ENCODE measurements at places on chromosomes 6 and 20.
A peak's percentile ranks its signal among the peaks of the same experiment; 100 is the strongest.

- DNase-seq, result no peak
Observed at GRCh38 chr6:113351173-113351834, 505.8 kb upstream of the MARCKS start.

GRCh38 chr6:163545370-163545769 is 130.9 kb downstream of the QKI start:
- DNase-seq, result no peak

DNA sequence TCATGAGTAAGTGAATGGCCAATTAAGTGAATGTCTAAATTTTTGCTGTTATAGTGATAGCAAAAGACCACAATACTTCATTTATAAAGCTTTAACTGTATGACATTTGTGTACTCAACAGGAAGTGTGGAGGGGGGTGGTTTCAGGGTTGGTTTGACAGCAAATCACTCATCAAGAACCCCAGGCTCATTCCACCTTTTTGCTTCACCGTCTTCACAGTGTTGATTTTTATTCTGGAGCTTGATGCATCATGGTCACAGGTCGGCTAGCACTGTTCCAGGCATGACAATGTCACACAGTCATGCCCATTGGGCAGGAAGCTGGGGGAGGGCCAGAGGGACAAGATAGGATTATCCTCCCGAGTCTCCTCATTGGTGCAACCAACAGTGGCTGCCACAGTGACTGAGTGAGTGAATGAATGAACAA is 75.0 kb downstream of the MDGA1 start:
- DNase-seq, result no peak

GRCh38 chr6:12137480-12137879 is 125.4 kb downstream of the HIVEP1 start:
- DNase-seq, result no peak

GRCh38 chr20:53873230-53873604 is 197.2 kb downstream of the BCAS1 start:
- no peak for DNase-seq

DNA sequence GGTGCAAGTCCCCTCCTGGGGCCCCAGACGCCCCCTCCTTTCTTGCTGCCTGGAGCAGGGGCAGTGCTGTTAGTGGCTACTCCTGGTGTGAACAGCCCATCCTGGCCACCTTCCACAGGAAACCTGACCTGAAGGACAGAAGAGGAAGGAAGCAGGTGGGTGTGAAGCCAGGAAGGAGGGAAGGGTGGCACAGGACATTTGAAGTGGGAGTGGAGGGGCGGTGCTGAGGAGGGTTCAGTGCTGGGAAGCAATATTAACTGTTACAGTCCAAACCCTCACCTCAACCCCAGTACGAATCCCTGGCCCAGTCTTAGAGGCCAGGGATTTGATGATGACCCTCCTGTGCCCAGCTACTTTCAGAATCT is 766 bp downstream of the PRICKLE4 start:
- DNase-seq, result no peak

GRCh38 chr6:125924169-125924568 is 32.4 kb upstream of the HINT3 start:
- no peak for DNase-seq

GRCh38 chr6:32635526-32636123 is 1.6 kb upstream of the HLA-DQA1 start:
- DNase-seq, result no peak

DNA sequence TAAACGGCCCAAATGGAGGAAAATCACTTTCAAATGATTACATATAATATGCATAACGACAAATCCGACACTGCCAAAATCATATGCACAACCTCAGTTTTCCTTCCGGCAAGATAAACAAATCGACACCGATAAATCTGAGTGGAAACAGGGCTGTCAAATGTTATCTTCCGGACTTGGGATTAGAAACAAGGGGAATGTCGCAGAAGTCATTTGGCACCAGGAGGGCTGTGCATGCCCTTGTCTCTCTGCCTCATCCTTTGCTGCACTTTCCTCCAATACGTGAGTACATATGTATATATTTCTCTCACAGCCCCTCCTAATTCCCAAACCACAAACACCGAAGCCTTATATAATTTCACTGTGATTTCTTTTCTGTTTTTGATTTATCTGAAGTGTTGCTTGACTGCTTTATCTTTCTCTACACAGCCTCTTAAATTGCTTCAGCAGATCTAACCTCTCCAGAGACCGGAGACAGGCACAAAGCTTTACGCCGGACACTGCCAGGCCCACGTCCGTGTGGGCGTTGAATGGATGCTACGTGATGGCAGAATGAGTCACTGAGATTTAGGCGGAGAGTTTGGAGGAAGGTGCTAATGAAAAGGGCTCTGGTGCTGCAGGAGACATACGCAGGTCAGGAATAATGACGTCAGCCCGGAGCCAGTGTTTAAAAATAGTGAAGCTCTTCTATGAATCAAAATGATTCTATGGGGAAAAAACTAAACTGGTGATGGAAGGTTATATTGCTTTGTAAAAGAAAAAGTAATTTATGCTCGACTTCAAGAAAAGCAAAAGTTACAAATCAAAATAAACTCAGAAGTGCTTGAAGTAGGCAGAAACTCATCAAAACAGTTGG is 21.0 kb upstream of the PRELID3B start:
- peak; percentile 45 for DNase-seq

- DNase-seq, result no peak
Observed at GRCh38 chr6:142153196-142153595, 6.1 kb downstream of the VTA1 start.

- no peak for DNase-seq
Observed at GRCh38 chr20:64205611-64206026, 41.4 kb downstream of the MYT1 start.

DNA sequence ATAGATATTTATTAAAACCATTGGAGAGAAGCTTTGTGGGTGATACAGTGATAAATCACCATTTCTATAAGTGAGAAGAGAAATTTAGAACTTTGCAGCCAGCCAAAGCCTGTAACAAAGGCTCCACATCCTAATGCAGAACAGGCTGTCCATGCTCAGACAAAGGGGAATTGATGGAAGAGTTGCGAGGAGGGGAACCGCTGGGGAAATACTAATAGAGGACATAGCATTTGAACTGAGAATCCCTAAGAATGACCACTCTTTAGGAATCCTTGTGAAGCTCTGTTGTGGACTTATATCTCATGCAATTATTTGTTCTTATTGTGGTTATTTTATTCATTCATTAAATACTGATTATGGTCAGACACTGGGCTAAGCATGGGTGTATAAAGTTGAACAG is 167.8 kb downstream of the PHF3 start:
- no peak for DNase-seq

- DNase-seq, result no peak
Observed at GRCh38 chr6:47061309-47062300, 19.5 kb upstream of the ADGRF1 start.

- no peak for DNase-seq
Observed at GRCh38 chr6:37061157-37061804, 55.8 kb downstream of the FGD2 start.

DNA sequence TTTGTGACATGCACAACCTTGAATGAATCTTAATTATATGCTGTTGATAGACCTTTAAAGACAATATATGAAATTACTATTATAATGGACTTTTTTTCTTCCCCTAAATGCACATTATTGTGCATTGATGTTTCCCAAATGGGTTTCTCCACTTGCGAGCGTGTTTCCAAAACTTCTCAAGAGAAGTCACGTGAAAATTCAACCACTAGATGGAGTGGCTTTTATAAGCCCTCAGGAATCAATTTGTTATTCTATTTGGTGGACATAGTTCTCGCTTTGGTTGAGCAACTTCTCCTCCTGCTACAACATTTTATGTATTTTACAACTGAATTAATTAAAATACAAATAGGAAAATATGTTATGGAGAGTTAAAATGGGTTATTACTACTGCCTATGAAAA is 9.0 kb downstream of the CNR1 start:
- no peak for DNase-seq

DNA sequence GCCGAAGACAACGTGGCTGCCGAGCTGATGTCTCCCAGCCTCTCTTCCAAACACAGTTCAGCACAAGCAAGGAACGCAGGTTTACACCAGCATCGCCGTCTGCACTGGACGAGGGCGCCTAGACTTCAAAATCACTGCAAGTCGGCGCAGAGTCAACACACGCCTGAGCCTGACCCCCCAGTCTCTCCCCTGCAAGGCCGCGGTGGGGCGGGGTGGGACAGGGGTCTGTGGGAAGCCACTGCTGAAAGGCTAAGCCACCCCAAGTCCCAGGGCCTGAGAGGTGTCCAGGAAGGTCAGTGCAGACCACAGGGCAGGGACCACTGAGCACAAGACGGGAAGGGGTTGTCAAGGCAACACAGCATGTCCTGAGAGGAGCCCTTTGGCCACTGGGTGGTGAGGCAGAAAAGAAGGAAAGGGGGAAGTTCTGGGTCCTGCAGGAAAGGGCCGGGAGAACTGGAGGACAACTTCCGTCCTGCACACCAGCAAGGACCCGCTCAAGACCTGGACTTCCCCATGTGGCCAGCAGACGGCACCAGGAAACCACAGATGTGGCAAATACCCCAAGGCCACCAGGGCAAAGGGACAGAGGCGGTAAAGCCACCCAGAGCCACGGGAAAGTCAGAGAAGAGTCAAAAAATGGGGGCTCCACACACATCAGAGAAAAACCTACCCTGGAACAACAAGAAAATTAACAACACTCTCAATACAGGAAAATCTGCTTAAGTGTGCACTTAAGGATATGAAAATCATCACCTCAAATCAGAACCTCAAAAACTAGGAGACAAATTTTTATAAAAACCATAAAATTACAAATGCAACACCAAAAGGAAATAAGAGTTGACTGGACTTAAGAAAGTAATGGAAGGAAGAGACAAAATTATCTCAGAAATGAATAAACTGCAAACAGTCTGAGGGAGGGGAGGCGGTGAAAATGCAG is 84.8 kb downstream of the TAF4 start:
- DNase-seq, result no peak

DNA sequence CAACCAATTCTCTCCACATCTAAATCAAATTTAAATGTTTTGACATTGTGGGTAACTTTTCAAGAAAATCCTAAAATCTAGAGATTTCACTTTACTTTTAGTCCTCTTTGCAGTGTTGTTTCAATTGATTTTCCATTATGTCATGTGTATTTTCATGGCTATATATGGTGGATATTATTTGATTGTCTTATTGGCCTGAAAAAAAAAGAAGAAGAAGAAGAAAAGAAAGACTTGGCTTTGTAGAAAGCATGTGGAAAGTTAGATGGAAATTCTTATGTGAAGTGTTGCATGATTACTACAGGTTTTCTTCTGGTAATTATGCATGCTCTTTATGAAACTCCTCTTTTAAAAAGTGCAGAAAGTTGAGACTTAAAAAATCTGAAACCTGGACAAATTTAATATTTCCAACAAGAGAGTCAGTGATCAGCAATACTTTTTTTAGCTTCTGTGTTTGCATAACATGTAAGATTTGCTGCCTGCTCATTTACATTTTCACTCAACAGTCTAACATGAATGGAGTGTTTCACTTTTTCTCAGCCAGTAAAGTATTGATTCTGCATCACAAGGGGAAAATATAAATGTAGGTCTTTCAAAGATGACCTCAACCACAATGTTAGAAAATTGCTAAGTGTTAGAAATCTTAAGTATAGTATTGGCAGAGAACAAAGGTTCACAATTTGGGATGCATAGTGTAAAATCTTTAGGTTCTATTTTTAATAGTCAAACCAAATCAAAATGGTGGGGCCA is 438.7 kb downstream of the BCKDHB start:
- no peak for DNase-seq

DNA sequence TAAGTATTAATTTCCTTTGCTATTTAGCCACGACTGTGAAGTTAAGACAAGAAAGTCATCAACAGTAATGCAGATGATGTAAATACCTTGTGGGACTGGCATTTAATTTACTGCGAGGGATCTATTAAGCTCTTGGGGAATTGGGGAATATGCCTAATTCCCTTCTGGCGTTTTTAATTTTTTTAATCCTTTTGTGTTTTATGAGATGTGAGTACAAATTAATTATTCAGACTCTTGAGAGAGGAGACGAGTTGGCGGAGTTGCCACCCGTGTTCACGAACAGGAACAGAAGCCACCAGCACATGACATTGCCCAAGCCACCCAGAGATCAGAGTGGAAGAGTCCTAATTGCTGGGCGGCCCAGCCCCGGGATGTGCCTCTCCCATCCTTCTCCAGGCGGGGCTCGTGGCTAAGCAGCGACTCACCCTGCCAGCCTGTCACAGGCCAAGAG is 533 bp upstream of the CRYBG1 start:
- no peak for DNase-seq

- peak; percentile 22 for DNase-seq
Observed at GRCh38 chr6:151257985-151258445, 18.2 kb downstream of the AKAP12 start.

GRCh38 chr6:70423189-70424134 is 10.2 kb downstream of the FAM135A start:
- no peak for DNase-seq

GRCh38 chr20:43731469-43731868 is 4.7 kb upstream of the GTSF1L start:
- DNase-seq, result peak; percentile 14

- DNase-seq, result no peak
Observed at GRCh38 chr6:157487110-157487773, 106.3 kb downstream of the ZDHHC14 start.

DNA sequence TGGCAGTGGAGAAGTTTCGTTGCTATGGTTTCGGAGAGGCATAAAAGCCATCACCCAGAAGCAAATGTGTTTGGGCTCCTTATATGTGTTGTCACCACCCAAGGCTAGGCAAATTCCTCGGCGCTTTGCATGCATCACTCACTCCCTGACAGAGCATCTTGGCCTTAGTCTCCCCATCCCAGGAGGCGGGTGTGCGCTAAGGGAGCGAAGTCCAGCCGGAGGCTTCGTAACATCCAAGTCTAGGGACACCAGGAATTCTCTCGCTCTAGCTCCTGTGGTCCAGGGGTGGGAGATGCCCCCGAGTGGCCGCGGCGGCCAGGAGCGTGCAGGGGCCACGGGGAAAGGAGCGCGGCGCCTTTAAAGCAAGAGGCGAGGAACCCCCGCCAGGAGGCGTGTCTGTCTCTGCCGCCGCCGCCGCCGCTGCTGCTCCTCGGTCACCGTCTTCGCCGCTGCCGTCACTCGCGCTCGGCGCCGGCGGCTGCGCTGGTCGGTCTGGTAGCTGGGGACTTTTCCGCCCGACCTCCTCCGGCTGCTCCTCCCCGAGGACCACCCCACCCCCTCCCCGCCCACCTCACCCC is at the start of gene GRIK2:
Gene GRIK2, plus strand, starts transcription at position 458 of the 578 bp plus-strand sequence.
- peak; percentile 51 for DNase-seq

GRCh38 chr20:38147751-38148150 is 17.3 kb downstream of the TGM2 start:
- no peak for DNase-seq

DNA sequence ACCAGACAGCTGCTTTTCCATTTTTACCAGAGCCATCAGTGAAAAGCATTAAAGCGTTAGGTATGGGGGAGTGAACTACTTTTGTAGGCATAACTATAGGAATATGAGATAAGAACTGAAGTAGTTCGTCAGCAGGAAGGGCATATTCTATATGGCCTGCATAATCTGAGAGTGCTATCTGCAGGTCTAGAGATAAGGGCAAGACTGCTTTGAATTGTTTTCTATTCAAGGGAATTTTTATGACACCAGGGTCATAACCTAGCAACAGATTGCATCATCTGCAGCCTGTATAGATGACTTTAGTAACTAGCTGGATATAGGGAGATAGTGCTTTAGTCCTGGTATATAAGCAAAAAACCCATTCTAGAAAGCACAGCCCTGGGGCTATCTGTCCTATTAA is 437.3 kb upstream of the HTR1E start:
- no peak for DNase-seq
